Stimulated activated CD4-positive, alpha-beta T cell treated with anti-CD3 and anti-CD28 coated beads, Interleukin-1b, Interleukin-23, amount 100 ng/mL, for 48 hours (primary cell): ENCODE measurements at places on chromosomes 3 and 15.

DNA sequence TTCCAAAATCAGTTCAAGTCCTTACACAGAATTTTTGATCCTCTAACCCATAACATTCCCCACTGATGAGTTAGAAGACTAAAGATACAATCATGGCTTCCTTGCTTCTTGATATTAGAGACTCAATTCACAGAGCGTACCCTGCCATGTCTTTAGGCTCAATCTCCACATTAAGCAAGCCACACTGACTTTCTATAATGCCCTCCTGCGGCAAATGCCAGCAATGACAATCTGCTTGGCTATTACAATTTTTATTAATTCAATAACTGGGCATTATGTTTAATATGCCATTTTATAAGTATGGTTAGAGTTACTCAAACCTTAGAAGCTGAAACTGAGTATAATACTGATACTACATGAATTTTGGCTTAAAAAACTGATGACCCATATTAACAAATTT lies 479.7 kb upstream of the NR2F2 start:
- DNase-seq, result no peak

- no peak for DNase-seq
Observed at GRCh38 chr3:137071104-137071503, 113.3 kb downstream of the IL20RB start.

DNA sequence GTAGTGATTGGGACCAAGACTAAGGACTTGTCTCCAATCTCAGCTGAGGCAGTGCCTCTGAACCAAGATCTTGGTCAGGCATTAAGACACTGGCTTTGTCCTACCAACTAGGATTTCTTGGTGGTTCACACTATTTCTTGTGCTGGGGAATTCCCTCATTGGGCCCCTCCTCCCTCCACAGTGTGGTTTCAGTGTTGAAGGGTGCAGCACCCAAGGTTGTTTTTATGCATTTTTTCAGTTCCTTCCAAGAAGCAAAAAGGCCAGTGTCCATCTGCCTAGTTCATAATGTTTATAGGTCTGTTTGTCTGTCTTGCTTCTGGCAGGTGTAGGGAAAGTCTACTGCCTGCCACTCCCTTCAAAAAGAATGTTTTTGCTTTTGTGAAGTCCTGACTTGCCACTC lies 10.6 kb upstream of the ITPKA start:
- DNase-seq, result no peak

- DNase-seq, result no peak
Observed at GRCh38 chr3:134536781-134537180, 50.9 kb downstream of the CEP63 start.

DNA sequence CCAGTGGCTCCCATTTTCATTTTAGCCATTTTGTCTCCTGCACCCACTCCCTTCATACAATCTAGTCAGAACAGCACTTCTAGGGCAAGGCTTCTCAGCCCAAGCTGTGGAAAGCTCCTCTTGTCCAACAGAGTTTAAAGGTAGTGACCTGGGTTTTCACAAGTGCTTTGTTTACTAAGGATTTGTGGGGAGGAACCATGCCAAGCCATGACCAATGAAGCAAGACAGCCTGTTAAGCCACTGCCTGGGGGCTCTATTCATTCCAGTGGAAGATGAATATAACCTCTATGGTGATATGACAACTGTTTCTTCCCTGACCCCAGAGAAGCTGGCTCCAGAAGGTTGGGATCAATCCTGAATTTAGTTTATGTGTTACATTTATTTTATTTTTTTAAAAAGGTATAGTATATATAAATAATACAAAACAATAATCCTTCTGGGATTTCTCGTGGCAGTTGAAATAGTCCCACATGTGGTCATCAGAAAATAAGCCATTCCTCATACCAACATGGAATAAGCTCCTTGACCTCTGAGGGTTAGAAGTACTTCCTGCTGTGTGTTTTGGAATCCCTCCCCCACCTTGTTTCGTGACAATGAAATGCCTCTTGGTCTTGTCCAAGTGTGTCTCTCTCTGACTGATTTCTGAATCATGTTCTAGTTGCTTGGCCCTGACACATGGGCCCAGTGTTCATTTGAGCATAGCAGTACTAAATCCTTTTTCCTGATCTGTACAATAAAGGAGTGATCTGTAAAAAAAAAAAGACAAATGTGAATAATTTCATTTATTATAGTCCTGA lies 13.3 kb upstream of the THUMPD3 start:
- DNase-seq, result no peak

GRCh38 chr3:54433846-54434245 lies 311.5 kb downstream of the CACNA2D3 start:
- no peak for DNase-seq

DNA sequence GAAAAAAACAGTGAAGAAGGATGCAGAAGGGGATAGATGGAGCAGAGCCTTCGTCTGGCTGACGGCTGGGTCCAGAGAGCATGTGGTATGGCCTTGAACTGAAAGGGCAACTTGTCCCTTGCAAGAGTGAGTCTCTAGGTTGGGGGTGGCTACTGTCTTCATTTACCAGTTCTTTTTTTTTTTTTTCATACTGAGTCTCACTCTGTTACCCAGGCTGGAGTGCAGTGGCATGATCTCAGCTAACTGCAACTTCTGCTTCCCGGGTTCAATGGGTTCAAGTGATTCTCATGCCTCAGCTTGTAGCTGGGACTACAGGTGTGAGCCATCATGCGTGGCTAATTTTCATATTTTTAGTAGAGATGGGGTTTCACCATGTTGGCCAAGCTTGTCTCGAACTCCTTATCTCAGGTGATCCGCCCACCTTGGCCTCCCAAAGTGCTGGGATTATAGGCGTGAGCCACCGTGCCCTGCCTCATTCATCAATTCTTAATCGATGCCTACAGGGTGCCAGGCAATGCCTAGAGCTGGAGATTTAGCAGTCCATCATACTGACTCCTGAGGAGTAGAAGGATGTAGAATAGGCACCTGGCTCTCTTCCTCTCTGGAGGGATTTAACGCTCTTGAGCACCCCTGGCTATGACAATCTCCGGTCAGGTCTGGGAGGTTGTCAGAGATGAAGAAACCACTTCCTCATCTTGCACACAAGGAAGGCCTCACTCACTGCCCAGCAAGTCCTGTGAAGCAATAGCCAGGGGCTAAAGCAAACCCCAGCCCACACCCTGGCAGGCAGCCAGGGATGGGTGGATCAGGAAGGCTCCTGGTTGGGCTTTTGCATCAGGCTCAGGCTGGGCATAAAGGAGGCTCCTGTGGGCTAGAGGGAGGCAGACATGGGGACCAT lies at the start of gene CAMP:
Gene CAMP, plus strand, starts transcription at position 880 of the 898 bp plus-strand sequence. Its CDS starts 17 bp downstream, at position 897.
- DNase-seq, result no peak

GRCh38 chr3:187507266-187507665 lies 139.1 kb downstream of the RTP4 start:
- no peak for DNase-seq

- DNase-seq, result peak; percentile 96
Observed at GRCh38 chr3:47475570-47476329, at the start of gene SCAP. Gene SCAP (minus strand): TSS chr3:47475941. CDS start chr3:47442993, 32,948 bp downstream.

DNA sequence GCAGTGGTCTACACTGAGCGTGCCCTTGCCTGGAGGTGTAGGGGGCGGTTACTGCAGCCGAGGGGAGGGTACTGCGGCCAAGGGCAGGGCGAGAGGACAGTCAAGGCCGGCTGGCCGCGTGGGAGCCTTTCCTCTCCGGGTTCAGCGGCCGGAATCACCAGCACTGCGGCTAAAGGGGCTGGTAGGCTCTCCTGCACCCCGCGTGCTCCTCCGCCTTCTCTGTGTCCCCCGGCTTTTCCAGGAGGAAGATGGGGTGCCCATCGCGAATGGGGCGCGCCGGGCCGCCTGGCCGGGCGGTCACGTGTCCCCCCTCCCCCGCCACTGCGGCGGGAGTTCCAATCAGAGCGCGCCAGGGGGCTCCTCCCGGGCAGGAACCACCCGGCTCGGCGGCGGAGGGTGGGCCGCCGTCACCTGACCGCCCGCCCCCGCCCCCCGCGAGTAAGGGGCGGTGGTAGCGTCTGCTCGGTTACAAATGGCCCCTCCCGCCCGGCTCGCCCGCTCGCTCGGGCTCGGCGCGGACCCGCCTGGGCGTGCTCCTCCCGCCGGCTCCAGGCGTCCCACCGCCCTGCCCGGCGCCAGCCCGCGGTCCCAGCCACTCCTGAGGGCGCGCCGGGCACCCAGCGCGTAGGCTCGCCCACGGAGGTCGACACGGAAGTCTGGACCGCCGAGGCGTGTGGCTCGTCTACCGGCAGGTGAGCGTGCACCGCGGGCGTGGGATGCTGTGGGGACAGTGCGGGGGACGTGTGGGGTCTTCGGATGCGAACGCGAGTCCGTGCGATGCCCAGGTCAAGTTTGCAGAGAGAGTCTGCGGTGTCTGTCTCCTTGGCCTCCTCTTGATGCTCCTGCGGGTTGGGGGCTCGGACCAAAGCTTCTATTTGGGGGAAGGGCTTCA lies 242.6 kb upstream of the TOPAZ1 start:
- no peak for DNase-seq

DNA sequence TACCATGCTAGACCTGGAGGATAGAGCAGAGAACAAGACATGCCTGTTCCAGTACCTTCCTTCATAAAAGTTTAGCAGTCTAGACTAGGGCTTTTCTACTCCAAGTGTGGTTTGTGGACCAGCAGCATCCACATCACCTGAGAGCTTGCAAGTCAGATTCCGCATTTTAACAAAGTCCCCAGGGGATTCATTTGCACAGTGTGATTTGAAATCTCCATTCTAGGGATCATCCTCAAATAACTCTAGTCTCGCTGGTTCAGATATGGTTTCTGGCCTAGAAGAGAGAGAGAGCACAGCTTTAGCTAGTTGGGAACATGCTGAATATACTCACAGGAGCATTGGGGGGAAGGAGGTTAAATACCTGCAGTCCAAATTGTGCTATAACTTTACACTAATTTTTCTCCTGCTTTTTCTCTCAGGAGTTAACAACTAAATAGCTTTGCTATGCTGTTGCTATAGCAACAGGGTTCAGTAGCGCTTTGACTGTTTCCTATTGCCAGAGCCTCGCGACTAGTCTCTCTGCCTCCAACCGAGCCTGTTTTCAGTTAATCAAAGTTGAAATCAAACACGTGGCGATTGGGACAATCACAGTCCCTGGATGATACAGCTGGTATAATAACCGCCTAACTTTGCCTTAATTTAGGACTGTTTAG lies 64.0 kb upstream of the RASGRF1 start:
- DNase-seq, result no peak

DNA sequence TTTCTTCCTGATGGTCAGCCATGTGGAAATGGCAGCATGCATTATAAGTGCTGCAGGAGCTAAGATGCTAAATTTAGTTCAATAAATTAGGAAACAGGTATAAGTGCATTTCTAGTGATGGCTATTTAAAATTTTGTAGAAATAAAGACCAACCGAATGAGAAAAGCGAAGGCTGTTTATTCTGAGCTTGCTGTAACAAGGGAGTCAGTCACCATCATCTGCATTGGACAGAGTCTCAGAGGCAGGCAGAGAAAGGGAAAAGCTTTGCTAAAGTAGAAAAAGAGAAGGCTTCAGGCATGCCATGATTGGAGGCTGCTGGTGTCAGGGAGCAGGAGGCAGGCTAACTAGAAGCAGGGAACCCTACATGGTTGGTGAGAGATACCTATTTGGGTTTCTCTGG lies 451.0 kb downstream of the EDEM1 start:
- no peak for DNase-seq

DNA sequence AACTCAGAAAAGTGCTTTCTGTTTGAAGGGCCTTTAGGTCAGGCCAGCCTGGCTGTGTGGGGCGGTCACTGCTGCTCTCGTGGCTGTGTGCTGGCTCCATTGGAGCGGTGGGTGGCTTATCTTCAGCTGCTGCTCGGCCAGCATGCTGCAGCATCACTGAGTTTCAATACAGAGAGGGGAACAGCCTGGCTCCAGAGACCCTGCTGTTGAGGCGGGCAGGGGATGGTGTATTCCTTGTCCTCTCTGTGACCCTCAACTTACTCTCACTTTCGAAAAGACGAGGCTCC lies 248.5 kb upstream of the ONECUT1 start:
- DNase-seq, result no peak

DNA sequence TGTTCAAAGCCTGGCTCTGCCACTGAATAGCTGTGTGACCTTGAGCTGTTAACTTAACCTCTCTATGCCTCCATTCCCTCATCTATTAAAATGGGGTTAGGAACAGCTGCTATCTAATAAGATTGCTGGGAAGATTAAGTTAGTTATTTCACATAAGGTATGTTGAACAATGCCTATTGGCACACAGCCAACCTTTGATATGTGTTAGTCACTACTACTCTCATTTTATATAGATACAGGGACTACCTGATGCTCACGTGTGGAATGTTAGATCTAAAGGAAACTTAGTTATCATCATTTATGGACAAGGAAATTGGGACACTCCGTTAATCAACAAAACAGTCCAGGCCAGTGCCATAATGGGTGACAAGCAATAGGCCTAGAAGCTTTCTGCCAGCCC lies 332.4 kb upstream of the PPP2R3A start:
- no peak for DNase-seq

DNA sequence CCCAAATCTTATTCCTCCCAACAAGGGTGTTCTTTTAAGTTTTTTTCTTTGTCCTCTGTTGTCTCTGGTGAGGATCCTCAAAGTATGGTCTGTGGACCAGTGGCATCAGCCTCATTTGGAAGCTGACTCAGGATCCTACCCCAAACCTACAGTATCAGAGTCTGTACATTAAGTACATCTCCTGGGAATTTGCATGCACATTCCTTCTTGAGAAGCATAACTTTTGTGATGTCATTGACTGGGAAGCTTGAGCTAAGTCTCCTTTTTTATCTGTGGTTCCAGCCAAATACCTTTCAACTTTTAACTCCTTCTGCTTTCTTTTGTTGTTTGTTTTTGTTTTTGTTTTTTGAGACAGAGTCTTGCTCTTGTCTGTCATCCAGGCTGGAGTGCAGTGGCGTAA lies 40.5 kb downstream of the ARMC8 start:
- no peak for DNase-seq

- DNase-seq, result no peak
Observed at GRCh38 chr3:18729671-18730070, 304.5 kb upstream of the SATB1 start.

- DNase-seq, result peak; percentile 24
Observed at GRCh38 chr3:196287090-196287439, 461 bp downstream of the PCYT1A start.

GRCh38 chr3:168250415-168250861 lies 154.7 kb upstream of the GOLIM4 start:
- no peak for DNase-seq

GRCh38 chr3:132348531-132348930 lies 31.3 kb downstream of the ACP3 start:
- no peak for DNase-seq

- DNase-seq, result no peak
Observed at GRCh38 chr3:98331329-98331728, 22.3 kb upstream of the OR5K4 start.

DNA sequence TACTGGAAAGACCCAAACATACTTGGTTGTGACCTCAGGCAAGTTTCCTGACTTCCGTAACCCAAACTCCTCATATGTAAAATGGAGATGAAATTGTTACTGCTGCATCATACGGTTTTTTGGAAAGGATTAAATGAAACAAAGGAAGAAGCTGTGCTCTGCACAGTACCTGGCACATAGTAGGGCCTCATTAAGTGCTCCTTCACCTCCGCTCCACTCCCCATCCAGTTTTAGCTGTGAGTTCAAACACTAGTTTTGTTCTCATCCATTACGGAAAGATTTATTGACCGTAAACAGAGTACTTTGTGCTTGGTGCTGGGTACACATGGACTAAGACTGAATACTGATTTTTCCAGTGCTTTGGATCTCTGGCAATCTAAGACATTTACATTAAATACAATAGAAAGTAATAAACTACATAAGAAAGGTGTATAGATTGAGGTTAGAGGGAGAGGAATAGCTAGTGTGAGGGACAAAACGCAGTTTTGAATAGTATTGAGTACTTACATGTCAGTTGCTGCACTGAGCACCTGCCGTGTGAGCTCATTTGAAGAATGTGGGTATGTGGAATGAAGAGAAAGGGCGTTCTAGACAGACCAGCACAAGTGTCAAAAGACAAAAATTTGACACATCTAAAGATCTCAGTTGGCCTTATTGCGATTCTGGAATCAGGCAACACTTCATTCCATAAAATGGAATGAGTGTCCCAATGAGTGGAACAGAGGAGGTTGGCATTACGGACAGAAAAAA lies 594 bp upstream of the ICE2 start:
- no peak for DNase-seq
